ENCODE measurements at places on chromosomes 2 and 18.

DNA sequence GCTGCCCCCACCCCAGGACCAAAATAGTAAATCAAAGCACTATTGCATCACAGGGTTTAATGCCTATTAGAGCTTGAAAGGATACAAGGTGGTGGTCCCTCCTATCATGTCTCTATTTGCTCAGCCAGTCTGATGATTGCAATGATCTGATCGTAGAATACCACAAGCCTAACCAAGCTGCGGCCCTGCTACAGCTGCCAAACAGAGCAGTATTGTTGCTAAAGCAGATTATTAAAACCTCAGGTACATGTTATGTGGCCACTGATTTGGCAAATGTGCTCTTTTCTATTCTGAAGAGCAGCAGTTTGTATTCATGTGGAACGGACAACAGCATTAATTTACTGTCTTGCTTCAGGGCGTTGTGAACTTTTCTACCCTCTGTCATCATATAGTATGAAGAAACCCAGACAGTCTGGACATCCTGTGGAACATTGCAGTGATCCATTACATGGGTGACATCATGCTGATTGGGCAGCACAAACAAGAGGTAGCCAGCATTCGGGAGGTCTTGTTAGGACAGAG, 8.4 kb upstream of the VAPA start:
- no peak for DNase-seq

GRCh38 chr18:31591628-31592027, at the start of gene TTR:
TSS of gene TTR (plus strand) at chr18:31591877. CDS start at chr18:31591903, 26 bp downstream.
- DNase-seq, result no peak

GRCh38 chr2:40680547-40680946, 228.7 kb upstream of the SLC8A1 start:
- no peak for DNase-seq

GRCh38 chr2:226873051-226873620, 37.3 kb downstream of the RHBDD1 start:
- DNase-seq, result no peak

DNA sequence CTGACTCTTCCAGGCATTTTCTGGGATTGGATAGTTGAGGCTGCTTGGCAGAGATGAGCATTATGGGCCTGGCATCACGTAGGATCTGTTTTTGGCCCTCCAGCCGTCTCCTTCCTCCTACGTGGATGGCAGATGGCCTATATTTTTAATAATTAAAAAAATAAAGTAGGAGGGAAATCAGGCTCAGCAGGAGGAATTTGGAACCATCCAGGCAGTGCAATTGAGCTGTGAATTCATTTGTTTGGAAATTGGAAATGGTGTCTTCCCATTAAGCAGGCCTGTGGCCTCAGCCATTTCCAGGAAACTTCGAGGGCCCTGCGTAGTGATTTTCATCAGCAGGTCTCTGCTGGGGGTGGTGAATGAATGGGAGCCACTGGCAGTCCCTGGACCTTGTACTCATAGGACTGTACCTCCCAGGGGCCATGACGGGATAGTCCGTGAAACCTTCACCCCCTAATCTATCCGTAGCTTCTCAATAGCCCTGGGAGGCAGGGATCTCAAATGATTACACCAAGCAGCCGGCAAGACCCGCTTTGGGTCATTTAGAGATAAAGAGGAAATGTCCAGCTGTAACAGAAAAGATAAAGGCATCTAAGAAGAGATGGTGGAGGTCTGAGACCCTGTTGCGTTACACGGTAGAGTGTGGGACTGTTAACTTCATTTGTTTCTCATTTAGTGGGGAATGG, 73.1 kb upstream of the TNP1 start:
- no peak for DNase-seq

DNA sequence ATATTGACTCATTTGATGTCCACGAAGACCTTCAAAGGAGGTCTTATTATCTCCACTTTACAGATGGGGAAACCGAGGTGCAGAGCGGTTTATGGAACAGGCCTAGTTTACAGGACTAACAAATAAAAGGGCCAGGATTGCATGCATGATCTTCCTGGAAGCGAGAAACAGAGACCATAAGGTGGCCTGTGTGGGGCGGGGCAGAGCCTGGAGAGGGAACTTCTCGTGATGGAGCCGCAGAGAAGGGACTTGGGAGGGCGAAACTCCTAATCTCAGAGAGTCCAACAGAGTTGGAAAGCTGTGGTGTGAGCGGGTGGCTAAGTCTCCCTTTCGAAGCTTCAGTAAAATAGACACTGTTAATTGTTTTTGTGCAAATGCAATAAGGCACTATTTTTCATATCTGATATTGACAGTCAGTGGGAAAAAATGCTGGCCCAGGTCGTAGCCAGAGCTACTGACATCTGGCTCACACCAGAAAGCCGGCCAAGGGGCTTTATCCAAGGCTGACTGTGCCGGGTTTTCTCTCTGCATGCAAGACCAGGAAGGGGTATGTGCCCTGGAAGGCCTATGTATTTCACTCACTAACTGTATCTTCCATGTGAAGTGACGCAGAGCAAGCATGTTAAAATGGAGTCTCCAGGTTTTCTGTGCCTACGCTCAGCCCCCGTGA, 4.5 kb downstream of the INPP5D start:
- DNase-seq, result no peak

Measured in stimulated activated CD8-positive, alpha-beta memory T cell treated with anti-CD3 and anti-CD28 coated beads, Interleukin-4, amount 100 ng/mL, for 1 hour (primary cell).